Urothelium cell line (cell line): ENCODE measurements at places on chromosomes 5 and 9.
A peak's percentile ranks its signal among the peaks of the same experiment; 100 is the strongest.

- DNase-seq = no peak
These were observed 4.4 kb downstream of the NPM1 start for GRCh38 chr5:171391996-171392577.

DNA sequence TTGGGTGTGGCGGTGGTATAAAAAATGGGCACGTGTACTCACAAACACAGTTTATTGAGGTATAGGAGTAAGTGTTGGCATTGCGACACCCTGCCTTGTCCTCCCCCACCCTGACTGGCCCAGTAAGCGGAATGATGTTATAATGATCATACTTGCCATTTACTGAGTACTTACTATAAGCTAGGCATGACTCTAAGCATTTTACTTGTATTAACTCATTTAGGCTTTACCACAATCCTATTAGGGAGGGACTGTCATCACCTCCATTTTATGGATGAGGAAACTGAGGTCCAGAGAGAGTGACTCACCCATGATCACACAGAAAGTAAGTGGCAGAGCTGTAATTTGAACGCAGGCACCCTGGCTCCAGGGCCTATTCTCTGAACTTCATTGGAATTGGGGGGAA, 2.3 kb downstream of the SMIM3 start:
- no peak for DNase-seq

- no peak for DNase-seq
These were observed 67.1 kb downstream of the GRAMD2B start for GRCh38 chr5:126490167-126490940.

DNA sequence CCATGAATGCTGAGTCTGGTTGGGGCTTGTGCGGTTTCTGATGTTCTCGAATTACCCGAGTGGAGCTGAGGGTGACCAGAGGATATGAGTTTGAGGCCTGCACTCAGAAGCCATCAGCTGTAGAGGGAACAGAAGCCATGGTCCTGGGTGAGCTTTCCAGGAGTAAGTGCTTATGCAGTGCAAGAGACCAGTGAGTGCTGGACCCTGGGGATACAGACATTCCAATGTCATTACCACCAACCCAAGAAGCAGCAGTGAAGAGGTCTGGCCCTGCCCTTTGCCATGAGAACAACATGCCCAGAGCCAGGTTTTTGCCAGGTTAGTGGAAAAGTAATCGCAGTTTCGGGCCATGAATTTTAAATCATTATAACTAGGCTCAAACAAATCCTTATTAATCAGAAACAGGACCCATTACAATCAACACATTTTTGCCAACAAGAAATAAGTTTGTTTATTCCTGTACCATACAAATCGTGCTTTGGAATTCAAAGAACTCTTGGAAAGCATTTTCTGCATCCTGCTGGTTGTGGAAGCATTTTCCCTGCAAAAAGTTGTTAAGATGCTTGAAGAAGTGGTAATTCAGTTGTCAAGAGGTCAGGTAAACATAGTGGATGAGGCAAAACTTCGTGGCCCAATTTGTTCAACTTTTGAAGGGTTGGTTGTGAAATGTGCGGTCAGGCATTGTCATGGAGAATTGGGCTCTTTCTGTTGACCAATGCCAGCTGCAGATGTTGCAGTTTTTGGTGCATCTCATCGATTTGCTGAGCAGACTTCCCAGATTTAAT, 154.6 kb downstream of the SYK start:
- DNase-seq = peak; percentile 40

DNA sequence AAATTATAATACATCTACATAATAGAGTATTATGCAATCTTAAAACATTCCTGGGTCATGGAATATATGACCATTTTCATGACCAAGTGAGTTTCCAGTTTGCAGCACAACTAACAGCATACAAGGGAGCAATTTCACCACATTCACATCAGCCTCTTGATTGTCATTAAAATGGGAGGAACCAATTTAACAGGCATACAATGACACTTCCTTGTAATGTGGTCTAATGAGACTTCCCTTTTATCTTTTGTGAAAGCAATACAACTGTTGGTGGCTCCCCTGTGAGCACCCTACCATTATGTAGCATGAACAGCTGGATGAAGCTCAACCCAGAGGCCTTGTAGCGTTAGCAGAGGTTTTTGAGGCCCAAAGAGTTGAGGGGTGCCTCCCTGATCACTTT, 13.6 kb upstream of the TMOD1 start:
- no peak for DNase-seq

DNA sequence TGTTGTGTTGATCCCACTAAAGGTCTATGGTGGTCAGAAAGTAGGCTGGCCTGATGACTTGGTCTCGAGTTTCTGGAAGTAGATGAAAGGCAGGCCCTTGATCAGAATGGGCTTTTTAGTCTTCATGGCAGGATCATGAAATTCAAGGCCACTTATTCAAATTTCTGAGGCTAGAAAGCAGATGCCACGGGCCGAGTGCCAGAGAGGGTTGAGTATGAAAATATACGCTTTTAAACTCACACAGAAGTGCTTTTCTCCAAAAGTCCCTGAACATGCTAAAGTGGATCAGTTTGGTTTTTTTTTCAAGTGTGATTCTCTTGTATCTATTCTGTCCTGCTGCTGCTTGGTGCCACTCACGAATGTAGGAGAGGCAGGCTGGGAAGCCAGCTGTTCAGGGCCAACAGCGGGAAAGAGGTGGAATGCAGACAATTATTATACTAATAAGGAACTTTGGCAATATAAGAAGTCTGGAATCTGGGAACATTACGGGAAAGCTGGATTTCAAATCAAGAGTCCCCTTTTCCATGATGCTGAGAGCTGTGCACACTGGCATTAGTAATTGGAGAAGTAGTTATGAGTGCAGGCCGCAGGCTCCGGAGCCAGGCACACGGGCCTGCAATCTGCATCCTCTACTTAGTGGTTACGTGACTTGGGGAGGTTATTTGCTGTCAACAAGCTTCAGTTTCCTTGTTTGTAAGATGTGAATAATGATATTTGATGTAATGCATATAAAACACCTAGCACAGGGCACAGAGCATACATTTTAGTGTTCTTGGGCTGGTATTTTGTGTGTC, 95.8 kb downstream of the LMNB1 start:
- no peak for DNase-seq

DNA sequence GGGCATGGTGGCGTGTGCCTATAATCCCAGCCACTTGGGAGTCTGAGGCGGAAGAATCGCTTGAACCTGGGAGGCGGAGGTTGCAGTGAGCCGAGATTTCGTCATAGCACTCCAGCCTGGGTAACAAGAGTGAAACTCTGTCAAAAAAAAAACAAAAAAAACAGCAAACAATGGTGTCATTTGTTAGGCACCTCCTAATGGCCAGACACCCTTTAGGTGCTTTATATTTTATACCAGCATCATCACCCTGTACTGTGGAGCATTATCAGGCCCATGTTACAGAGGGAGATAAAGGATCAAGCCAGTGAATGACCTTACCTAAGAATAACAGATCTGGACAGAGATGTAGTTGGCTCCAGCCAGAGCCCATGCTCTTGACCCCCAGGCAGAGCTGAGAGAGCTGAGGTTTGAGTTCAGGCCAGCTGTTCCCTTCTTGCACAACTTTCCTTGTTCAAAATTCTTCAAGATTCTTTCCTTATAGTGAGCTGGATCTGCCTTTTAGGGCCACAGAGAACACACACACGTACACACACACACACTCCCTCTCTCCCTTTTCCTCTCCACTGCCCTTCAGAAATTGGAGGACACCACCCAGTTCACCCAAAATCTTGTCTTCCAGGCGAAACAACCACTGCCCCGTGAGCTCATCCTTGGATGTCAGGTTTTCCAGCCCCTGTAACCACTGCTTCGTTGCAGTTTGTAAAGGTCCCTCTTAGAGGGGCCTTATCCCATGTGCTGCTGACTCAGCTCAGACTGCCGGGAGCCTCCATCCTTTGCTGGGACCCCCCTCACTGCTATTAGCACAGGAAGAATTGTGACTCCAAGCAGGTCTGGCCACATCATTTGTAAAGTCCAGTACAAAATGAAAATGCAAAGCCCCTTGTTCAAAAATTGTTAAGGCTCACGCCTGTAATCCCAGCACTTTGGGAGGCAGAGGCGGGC, 10.4 kb upstream of the PTGES start:
- no peak for DNase-seq

- DNase-seq = no peak
These were observed 325.6 kb downstream of the ENC1 start for GRCh38 chr5:74314906-74315305.

DNA sequence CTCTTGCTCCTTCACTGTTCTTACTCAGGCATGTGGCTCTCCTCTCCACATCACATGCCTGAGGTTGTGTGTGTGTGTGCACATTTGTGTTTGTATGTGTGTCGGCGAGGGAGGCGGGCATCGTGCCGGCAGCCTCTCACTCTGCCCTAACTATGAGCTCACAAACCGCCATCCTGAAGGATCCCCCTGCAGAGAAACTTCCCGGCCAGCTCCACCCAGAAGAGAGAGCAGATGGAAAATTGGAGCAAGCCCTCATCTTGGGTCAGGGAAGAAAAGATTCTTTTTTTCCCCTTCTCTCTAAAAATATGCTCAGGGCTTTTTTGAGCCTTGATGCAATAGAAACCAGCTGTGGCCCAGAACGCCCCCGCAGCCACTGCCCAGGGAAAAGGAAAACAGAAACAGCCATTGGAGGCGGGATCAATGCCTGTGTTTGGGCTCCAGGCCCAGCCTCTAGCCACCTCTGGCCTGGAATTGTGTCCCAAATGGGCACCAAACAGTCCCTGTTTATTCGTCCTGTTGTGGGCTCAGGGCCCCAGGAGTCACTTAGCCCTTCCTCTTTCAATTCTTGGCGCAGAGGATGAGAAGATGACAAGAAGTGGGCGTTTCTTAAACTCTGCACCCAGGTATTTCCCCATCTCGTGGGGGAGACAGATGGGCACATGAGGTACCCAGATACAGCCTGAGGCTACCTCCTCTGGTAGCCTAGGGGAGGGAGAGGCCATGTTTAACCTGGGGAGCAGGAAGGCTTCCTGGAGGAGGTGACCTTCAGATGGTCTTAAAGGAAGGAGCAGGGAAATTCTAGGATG, 151.5 kb downstream of the RGS3 start:
- no peak for DNase-seq
